Amniotic stem cell (primary cell): ENCODE measurements at places on chromosomes 16 and 17.

DNA sequence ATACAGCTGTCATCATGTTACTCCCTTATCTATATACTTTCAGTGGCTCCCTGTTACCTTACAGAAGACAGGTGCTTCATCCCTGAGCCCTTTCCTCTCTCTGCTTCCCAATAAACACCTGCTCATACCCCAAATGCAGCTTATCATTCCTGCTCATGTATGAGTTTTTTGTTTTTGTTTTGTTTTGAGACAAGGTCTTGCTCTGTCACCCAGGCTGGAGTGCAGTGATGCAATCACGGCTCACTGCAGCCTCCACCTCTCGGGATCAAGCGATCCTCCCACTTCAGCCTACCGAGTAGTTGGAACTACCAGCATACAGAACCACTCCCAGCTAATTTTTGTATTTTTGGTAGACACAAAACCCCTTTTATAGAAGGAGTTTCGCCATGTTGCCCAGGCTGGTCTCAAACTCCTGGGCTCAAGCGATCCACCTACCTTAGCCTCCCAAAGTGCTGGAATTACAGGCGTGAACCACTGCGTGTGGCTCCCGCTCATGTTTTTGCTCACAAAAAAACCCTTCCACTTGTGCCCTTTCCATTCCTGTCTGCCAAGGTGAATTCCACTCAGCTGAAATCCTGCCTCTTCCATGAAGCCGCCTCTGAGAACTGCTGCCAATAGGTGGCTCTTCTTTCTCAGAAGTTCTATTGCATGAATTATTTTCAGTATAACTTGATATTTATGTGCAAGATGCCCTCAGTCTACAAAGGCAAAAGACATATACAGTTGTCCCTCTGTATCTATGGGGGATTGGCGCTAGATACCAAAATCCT, 7.9 kb upstream of the RNF157 start:
- DNase-seq: no peak

DNA sequence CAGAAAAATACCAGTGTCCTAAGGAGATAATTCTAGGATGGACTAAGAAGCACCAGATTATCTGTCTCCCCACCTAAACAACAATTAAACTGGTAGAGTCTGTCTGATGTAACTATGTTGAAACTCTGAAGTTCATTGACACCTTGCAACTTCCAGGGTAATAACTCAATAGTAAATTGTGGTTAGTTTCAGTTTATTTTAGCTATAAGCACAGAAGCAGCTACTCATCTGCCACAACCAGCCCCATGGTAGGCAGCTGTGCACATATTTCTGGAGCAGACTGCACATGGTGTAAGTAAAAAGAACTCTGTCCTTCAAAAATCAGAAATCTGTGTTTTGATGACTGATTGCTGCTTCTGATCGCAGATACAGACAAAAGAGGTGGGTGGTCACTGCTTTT, 852.1 kb downstream of the CDH11 start:
- no peak for DNase-seq

GRCh38 chr16:84927621-84928591, 83.4 kb downstream of the ZDHHC7 start:
- no peak for DNase-seq

DNA sequence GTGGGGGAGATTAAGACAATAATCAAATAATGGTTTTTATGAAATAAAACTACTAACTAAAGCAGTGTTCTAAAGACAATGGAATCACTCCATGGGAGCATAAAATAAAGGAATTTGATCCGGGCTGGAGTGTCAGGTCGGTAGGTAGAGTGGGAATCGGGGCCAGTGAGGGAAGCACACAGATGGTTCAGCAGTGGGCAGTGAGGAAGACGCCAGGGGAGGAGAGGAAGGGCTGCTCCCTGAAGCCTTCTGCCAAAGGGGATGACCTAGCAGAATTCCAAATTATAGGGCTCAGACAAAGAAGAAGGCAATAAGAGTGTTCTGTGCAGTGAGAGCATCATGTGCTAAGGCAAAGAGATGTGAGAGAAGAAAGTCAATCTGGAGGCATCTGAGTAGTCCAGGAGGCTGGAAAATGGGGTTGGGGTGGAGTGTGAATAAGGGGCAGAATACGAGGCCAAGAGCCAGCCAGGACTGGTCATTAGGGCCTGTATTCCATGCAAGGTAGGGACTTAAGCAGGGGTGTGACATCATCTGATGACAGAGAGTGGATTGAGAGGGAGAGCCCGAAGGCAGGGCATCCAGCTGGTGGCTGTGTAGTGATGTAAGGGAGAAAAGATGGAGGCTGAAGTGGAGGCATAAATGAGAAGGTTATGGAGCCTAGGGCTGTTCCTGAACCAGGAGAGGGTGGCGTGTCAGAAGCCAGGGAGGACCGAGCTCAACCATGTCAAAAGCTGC, 137.6 kb downstream of the COPRS start:
- DNase-seq: no peak

- no peak for DNase-seq
These were observed 29.0 kb upstream of the SBK1 start for GRCh38 chr16:28263305-28263704.

DNA sequence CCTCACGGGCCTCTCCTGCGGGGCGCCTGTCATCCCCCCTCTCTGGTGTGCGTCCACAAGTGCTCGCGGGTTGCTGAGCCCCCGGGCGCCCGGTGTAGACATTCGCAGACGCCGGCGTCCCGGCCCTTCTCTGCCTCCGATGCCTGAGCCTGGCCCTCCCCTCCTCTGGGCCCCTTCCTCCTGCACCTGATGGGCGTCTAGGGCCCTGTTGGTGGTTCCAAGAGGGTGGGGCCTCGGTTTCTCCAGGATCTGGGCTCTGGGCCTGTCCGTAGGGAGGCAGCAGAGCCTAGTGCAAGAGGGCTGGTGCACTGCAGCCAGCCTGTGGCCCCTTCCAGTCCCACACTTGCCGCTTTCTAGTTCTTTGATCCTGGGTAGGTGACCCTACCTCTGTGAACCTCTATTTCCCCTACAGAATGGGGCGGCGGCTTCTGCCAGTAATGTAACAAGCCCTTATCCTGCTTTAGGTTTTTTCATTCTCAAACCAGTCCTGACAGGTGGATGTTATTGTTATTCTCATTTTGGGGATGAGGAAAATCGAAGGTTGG, 623 bp downstream of the E4F1 start:
- DNase-seq: no peak

- no peak for DNase-seq
These were observed 11.9 kb downstream of the TMEM170A start for GRCh38 chr16:75452464-75453190.

GRCh38 chr17:16873174-16874035, 98.5 kb downstream of the TNFRSF13B start:
- DNase-seq: no peak

DNA sequence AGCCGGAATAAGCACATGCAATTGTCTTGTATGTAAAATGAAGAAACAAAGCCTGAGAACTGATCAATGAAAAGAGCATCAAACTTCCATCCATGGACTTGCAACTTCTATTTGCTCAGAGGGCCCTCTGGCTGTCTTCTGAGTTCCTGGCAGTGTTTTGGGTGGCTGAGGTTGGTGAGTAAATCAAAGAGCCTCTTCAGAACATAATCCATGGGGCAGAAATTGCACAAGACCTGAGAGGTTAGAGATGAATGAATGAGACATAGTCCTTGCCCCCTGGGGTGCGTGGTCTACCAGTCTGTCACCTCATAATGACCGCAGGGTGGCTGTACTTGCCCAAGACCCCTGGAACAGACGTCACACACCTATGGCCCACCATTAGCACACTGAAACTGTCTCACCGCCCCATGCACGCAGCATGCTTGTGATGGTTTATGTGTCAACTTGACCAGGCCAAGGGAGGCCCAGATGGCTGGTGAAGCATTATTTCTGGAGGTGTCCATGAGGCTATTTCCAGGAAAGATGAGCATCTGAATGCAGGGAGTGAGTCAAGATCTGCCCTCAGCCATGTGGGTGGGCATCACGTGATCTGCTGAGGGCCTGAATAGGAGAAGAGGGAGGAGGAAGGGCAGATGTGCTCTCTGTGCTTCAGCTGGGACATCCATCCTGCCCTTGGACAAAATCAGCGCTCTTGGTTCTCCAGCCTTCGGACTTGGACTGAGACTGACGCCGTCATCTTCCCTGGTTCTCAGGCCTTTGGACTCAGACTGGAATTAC, 8.3 kb downstream of the PIK3R6 start:
- no peak for DNase-seq

DNA sequence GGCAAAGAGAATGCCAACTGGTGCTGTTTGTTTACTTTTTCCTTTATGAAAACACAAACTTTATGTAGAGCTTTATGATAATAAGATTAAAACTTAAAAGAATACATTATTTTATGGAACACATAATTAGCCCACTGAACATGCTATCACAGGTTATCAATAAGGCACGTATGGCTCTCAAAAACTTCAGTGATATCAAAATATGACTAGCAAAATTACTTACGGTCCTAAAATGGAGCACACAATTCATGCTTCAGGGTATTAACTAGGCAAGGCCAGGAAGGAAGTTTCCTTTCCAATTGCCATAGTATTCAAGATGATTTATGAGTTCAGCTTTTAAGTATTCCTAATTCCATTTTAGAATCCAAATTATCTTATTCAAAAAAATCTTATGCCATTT, 3.6 kb downstream of the RNF43 start:
- DNase-seq: no peak

DNA sequence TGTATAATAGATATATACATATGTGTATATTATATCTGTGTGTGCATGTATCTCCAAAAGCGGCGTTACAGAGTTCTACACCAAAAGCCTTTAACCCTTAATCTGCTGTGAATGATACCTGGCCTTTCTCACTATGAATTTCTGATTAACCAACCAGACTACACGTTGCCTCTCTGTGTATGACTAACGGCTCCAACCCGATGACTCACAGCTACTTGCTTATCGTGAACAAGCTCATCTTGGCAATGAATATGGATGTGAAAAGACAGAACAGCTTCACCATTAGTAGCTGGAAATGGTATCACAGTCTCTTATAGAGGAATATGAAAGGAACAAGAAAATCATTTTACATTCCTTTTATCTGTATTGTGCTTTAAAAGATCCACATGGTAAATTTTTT, 23.8 kb upstream of the ARHGAP44 start:
- DNase-seq: peak; percentile 84

DNA sequence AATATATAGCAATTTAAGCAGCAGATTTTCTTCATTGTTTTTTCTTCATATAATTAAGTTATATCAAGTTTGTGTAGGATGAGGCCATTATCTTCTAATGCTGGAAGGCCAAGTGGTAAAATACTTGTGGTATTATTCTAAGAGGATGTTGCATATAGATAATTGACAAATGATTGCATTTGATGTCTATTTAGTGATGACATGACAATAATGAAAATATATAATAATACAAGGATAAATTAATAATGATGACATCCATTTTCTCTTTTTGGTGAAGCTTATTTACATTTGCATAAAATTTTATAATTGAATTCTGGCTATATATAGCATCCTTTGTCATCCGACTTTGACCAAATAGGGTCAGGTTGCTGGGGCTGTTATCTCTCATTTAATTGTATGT, 195.4 kb upstream of the KCNJ16 start:
- no peak for DNase-seq

GRCh38 chr16:10297341-10298006, 88.4 kb upstream of the ATF7IP2 start:
- DNase-seq: no peak

GRCh38 chr17:79625706-79626105, 14.9 kb upstream of the RBFOX3 start:
- no peak for DNase-seq
